AG09319 (cell line): ENCODE measurements at places on chromosomes 7 and 10.

DNA sequence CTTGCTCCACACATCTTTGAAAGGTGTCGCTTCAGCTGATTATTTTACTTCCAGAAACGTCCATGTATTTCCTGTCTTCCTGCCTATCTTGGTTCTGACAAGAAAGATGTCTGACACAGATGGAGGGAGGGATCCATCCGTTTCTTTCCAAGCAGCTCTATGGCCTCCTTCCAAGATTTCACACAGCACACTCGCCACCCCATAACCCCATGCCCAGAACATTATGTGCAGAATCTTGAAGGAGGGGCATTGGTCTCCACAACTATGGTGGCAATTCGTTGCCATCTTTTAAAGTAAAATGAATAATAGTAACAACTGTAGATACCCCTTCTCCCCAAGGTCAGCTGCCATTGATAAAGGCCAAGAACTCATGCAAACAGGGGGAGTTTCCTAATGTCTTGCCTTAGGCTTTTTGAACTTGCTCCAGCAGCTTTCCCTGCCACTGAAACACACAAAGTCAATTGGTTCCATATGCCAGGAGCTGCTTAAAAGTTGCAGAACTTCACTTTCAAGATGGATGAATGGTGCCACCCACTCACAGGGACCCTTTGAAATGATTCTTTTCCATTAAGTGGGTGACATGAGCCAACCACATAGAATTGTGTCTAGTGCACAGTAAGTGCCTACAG lies 60.0 kb downstream of the VSTM4 start:
- DNase-seq = peak; percentile 63

DNA sequence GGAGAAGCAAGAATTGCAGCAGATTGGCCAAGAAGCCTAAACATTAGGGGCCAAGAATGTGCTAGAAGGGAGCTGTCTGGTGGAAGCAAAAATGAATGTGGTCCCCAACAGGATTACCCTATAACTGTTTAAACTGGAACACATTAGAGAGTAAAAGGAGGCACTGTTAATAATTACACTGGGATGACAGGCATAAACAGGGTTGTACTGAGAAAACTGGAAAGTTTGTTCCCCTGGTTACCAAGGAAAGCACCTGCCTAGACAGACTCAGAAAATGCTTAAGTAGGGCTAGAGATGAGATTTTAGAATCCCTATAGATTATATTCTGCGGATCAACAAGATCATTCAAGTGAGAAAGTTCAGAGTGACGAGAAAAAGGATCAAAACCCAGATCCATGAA lies 100.8 kb downstream of the CTTNBP2 start:
- no peak for DNase-seq

GRCh38 chr10:71276873-71277272 lies 42.2 kb upstream of the SLC29A3 start:
- no peak for DNase-seq

DNA sequence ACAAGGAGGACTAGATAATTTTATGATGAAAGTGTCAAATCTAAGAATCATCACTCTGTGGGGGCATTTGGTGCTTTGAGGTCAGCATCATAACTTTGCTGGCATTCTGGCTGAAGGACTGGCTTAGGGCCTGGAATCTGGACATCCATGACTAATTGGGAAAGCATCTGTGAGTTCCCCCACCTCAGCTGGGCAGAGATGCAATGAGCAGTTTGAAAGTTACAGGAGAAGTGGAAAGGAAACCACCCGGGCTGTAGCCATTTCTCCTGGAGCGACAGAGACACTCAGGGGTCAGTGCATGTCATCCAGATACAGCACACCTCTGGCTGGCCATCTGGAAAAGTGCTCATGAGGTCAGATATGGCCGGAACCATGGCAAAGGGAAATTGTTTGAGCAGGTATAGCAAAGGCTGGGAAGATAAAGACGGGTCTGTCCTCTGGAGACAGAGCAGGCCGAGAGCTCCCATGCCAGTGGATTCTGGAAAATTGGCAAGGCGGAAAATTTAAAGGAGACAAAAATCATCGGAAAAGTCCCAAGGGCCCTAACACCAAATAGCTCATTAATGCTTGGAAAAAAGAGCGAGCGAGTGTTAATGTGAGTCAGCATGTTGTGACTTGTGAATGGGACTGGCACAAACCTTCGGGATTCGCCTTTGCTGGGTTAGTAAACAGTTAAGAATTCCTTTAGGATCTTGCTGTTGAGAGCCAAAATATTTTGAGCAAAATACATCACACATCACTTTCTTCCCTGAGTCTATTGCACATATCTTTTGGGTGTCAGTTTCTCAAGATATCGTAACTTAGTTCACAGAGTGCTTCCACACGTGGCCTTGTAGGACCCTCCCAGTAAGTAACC lies 188.4 kb upstream of the AGK start:
- DNase-seq = no peak

DNA sequence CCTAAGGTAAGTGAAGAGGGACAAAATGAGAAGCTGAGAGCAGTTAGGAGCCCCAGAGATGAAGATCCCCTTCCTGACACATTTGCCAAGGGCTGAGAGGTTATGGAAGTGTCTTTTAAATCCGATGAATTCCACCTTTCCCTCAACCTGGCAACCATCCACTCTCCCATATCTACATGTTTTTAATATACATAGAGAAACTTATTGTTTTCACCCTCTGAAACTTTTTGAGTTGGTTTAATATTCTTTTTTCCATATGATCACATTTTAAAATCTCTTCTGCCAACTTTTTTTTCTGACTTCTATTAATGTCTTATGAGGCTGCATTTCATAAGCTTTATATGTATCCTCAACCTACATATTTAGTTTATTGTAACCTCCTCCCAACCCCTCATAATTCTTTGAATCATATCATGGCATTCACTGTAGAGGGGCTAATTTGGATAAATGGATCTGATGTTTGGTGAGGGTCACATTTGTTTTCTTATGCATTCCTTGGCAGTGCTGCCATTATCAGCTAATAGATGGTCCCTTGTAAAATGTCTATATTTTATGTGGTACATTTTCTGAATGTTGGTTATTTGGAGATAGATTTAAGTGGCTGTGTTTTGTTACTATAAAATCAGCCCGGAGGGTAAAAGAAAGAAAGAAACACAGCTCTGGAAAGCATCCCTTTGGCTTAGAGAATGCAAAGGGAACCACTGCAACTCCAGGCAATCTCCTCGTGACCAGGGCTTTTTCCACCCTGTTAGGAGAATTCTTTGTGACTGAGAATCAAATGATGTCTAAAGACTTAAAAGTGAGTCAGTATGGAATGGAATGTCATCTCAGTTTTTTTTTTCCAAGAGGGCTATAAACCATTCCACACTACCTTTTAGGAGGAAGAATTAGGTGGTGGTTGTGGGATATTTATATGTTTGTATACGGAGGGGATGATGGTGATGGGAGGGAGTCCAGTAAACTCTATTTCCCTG lies 334.4 kb downstream of the SUGCT start:
- DNase-seq = no peak

GRCh38 chr7:132480534-132480933 lies 95.7 kb downstream of the PLXNA4 start:
- no peak for DNase-seq

- no peak for DNase-seq
Observed at GRCh38 chr10:29142516-29143314, 146.2 kb upstream of the LYZL1 start.

GRCh38 chr10:67969875-67970274 lies 85.4 kb downstream of the SIRT1 start:
- no peak for DNase-seq

- no peak for DNase-seq
Observed at GRCh38 chr10:4651404-4652037, 174.5 kb upstream of the AKR1E2 start.

DNA sequence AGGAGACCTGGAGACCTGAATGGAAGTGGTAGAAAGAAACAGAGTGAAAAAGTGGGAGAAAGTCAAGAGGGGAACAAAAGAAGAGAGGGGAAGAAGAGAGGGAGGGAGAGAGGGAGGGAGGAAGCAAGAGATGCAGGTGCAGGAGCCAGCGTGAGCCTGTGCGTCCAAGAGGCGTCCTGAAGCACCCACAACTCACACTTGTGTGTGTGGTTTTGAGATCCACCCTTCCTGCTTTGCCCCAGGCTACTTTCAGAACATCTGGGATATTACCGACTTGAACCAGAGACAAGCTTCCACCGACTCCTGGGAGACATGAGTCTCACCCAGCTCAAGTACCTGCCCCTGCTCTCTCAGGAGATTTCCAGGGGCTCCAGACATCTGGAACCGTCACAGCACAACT lies 9.8 kb downstream of the AFAP1L2 start:
- DNase-seq = no peak

DNA sequence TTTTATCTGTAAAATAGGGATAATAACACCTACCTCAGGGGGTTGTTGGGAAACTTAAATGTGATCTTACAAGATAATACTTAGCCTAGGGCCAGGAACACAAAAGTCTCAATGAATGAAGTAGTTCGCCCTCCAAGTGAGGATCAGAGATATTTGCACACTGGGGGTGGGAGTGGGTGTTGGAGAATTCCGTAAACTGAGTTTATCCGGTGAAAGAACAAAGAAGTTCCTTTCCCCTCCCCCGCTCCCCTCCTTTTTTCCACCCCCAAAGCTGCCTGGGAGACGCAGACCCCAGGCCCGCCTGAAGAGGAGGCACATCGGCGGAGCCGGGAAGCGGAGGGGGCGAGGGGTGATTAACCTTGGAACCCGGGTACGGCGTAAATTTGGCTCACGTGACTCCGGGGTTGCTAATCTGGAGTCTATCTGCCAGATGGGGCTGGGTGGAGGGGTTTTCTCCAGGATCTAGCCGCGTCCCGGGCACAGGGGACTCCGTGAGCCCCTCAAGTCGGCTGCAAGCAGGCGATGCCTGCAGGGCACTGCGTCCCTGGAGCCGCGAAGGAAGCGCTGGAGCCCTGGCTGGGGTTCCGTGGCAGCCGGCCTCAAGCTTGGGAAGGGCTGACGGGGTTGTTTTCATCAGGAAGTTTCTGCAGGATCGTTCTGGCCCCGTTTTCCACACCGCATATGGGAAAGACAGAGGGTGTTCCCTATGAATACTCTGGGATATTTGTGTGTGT lies 1.4 kb upstream of the PODXL start:
- no peak for DNase-seq

DNA sequence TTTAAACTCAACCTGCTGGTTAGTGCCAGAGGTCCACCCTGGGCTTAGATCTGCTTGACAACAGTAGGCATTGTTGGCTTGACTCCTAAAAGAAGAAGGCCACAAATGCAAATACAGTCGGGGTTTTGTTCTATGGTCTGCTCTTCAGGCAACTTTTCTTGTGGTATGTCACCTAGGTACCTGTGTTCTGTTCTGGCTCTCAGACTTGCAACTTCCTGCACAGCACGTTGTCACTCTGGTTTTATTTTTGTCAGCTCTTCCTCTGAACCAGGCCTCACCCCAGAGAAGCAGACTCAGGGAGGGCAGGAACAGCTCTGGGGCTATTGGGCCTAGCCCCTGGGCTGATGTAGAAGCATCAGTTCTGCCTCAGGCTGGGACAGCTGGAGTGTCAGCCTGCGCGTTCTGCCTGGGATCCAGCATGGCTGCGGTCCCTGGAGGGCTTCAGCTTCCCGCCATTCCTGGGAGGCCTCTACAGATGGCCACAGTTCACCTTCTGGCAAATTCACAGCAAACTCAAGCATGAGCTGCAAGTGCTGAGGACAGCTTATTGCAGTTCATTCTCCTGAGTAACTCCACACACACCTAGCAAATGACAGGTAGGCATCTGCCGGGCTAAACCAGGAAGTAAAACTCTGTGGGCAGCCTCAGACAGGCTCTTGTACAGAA lies 11.0 kb upstream of the PDCD4 start:
- no peak for DNase-seq

GRCh38 chr7:8379264-8379663 lies 54.1 kb upstream of the NXPH1 start:
- no peak for DNase-seq

DNA sequence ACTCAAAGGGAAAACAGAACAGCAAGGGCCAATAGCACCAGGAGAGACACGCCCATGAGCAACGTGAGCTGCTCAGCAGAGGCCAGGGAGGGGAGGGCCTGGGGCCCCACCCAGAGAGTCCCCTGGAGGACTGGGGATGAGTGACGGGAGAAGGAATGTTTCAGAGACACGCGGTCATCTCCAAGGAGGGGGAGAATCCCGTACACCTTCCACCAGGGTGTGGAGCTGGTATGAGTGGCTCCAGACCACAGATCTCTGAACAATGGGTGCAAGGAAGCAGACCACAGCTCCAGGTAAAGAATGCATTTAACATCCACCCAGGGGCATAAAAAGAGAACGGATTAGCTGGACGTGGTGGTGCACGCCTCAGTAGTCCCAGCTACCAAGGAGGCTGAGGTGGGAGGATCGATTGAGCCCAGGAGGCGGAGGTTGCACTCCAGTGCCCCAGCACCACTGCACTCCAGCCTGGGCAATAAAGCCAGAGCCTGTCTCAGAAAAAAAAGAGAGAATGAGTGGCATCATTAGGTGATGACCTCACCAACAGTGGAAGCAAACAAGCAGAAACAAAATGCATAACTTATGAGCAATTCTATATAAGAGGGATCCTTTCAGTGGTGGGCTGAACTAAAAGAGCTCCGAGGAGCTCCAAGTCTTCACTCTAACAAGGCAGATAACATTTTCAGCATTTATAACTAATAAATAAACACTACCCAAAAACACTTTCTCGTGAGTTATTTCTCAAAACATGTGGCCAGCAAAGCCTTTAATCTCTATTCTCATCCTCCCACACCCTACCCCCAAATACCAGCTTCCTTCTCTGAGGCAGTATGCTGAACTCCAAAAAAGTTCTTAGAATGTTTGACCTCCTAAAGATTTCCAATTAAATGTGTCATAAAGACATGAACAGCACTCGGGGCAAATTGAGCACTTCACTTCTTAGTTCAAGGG lies 12.5 kb downstream of the PSAP start:
- DNase-seq = no peak

- DNase-seq = no peak
Observed at GRCh38 chr10:123042708-123043408, 34.1 kb downstream of the ACADSB start.

GRCh38 chr10:100615908-100616307 lies 80.2 kb downstream of the HIF1AN start:
- DNase-seq = no peak

GRCh38 chr10:127922675-127923366 lies 15.9 kb downstream of the PTPRE start:
- DNase-seq = peak; percentile 36

DNA sequence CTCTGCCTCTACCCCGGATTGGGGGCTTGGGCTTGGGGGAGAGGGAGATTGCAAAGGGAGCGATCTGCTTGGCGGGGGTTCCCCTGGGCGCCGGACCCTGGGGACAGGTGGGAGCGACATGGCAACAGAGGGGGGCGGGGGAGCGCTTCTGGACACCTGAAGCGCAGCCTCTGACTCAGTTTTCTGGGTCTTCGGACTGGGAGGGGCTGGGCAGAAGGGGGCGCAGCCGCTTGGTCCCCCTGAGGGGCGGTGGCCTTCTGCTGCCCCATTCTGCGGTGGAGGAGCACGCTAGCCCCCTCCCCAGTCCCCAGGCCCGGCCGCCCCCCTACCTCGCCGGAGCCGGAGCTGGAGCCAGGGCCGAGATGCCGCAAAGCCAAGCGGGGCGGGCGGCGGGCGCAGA lies 380 bp downstream of the NAT16 start:
- no peak for DNase-seq
